Breast epithelium (tissue), 4 donors: ENCODE measurements at places on chromosomes 1 and 21.

GRCh38 chr21:43366656-43367055 is 60.3 kb downstream of the SIK1 start:
- H3K4me3 ChIP-seq, result no peak overlapping the region
- no peaks in the 10 kb centered on the region for H3K27me3 ChIP-seq
- no peaks in the 10 kb centered on the region for H3K36me3 ChIP-seq

DNA sequence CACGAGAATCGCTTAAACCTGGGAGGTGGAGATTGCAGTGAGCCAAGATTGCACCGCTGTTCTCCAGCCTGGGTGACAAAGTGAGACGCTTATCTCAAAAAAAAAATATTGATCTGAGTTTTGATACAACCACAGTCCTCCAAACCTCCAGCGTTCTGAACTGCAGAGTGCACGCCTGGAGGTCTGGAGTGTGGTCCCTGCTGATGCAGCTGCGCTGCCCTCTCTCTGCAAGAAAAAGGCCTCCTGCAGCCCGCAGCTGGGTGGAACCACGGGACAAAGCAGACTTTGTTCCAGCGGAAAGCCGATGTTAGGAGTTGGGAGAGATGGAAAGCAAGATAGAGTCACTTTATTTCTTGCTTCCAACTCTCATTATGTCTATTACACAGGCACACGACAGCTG is 144.9 kb upstream of the SOD1 start:
- H3K27me3 ChIP-seq, result no peaks in the 10 kb centered on the region
- no peaks in the 10 kb centered on the region for H3K4me1 ChIP-seq
- H3K27ac ChIP-seq, result no peak overlapping the region
- no peaks in the 10 kb centered on the region for H3K36me3 ChIP-seq
- DNase-seq, result peak; percentile 24

- H3K27ac ChIP-seq, result peak overlapping the region; percentile 82
- H3K27me3 ChIP-seq, result no peaks in the 10 kb centered on the region
- DNase-seq, result no peak
- H3K4me3 ChIP-seq, result peak overlapping the region; percentile 26
- H3K36me3 ChIP-seq, result no peaks in the 10 kb centered on the region
- H3K4me1 ChIP-seq, result peaks cover 18% of the 10 kb centered on the region
These were observed 28.3 kb downstream of the ALPL start for GRCh38 chr1:21537511-21537931.

- DNase-seq, result no peak
- H3K4me3 ChIP-seq, result no peak overlapping the region
- no peaks in the 10 kb centered on the region for H3K36me3 ChIP-seq
These were observed 112.9 kb downstream of the ZBTB18 start for GRCh38 chr1:244163861-244164510.

DNA sequence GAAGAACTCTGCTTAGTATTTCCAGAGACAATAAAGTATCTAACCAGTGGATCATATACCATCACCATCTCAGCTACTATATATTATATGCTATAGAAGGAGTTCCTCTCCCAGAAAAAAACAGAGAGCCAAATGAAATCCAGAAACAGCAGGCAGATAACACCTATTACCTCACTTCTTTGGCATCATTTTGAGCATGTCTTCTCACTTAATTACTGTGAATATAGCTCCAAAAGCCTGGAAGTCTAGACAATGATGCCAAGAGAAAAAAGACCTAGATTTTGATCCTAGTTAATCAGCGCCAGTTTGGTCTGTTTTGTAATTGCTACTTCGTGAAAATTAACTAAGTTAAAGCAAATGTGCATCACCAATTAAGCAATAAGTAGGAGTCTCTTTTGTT is 131.3 kb downstream of the EIF4G3 start:
- no peak overlapping the region for H3K4me3 ChIP-seq
- no peaks in the 10 kb centered on the region for H3K27me3 ChIP-seq
- H3K4me1 ChIP-seq, result no peaks in the 10 kb centered on the region
- H3K27ac ChIP-seq, result no peak overlapping the region
- DNase-seq, result no peak
- no peaks in the 10 kb centered on the region for H3K36me3 ChIP-seq

GRCh38 chr1:91836331-91837040 is 49.5 kb downstream of the TGFBR3 start:
- DNase-seq, result no peak
- no peak overlapping the region for H3K4me3 ChIP-seq
- no peaks in the 10 kb centered on the region for H3K27me3 ChIP-seq
- no peaks in the 10 kb centered on the region for H3K36me3 ChIP-seq

DNA sequence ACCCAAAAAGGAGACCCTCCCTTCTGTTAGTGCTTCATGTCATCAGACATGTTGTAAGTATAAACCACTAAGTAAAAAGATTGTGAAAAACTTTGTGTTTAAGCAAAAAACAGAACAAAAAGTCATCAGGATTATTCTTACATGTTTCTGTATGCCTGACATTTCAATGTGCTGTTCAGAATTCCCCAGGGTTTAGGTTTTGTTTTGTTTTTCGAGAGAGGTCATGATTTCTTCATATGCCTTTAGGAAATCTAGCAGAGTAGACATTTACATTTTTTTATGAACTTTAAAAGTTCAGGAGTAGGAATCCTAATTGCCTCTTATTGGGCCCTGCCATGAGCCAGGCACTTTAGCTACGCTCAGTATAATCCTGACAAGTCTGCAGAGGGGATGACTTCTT is 85.3 kb downstream of the VPS13D start:
- DNase-seq, result no peak
- no peaks in the 10 kb centered on the region for H3K4me1 ChIP-seq
- no peak overlapping the region for H3K27ac ChIP-seq
- no peaks in the 10 kb centered on the region for H3K27me3 ChIP-seq

DNA sequence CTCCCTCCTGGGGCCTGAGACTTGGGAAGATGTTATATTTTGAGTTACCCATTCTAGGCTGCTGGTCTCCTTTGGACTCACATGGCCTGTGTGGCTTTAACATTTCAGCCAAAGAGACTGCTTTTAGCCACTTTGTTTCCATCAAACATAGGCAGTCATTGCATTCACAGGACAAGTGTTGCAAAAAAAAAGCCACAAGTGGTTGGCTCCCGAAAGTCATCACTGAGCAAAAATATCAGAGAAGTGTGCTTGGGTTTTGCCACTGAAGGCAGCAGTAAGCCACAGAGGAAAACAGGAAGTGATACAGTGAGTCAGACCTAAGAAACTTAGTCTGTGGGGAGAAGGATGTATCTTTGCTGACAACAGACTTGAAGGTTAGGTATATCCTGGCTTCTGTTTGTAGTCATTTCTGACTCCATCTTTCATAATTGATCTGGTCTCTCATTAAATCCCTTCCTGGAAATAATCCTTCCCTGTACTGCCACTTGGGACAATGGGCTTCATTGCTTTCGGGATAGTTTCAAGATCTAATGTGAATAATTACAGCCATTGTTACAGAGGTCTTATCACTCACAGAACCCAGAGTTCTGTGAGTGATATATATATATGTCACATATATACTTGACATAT is 80.9 kb downstream of the COLGALT2 start:
- no peaks in the 10 kb centered on the region for H3K36me3 ChIP-seq
- no peak overlapping the region for H3K27ac ChIP-seq
- DNase-seq, result no peak
- no peaks in the 10 kb centered on the region for H3K27me3 ChIP-seq
- no peaks in the 10 kb centered on the region for H3K4me1 ChIP-seq

- no peak overlapping the region for H3K27ac ChIP-seq
- H3K4me3 ChIP-seq, result no peak overlapping the region
- no peaks in the 10 kb centered on the region for H3K27me3 ChIP-seq
- H3K4me1 ChIP-seq, result no peaks in the 10 kb centered on the region
- no peak for DNase-seq
These were observed 137.1 kb upstream of the APP start for GRCh38 chr21:26307640-26308039.

DNA sequence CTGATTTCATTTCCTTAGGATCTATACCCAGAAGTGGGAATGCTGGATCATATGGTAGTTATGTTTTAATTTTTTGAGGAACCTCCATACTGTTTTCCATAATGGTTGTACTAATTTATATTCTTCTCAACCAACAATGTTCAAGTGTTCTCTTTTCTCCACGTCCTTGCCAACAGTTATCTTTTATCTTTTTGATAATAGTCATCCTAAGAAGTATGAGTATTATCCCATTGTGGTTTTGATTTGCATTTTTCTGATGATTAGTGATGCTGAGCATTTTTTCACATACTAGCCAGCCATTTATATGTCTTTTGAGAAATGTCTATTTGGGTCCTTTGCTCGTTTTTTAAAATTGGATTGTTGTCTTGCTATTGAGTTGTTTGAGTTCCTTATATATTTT is 38.5 kb downstream of the ABCD3 start:
- H3K4me3 ChIP-seq, result no peak overlapping the region
- no peaks in the 10 kb centered on the region for H3K27me3 ChIP-seq
- no peak overlapping the region for H3K27ac ChIP-seq
- no peak for DNase-seq

- H3K27ac ChIP-seq, result no peak overlapping the region
- no peaks in the 10 kb centered on the region for H3K4me1 ChIP-seq
- no peaks in the 10 kb centered on the region for H3K27me3 ChIP-seq
- H3K4me3 ChIP-seq, result peak overlapping the region; percentile 26
These were observed 297.2 kb downstream of the OMA1 start for GRCh38 chr1:58249388-58249736.

DNA sequence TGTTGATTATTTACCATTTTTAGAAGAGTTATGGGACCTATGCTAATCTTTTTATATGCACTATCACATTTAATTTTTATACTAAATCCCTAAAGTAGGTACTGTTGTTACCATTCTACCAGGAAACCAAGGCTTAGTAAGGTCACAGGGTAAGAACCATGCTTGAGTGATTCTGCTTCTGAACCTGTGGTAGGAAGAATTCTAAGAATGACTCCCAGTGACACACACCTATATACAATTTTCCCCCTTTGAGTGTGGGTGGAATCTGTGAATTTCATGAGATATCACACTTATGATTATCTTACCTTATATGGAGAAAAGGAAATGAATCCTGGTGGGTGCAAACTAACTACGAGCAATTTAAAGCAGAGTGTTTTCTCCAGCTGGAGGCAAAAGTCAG is 391.0 kb downstream of the USH2A start:
- H3K36me3 ChIP-seq, result no peaks in the 10 kb centered on the region
- no peak for DNase-seq
- H3K27ac ChIP-seq, result no peak overlapping the region
- no peaks in the 10 kb centered on the region for H3K27me3 ChIP-seq
- H3K4me3 ChIP-seq, result no peak overlapping the region

GRCh38 chr1:9701665-9702064 is 50.1 kb downstream of the PIK3CD start:
- no peak for DNase-seq
- no peak overlapping the region for H3K4me3 ChIP-seq
- H3K27ac ChIP-seq, result no peak overlapping the region
- H3K36me3 ChIP-seq, result no peaks in the 10 kb centered on the region
- no peaks in the 10 kb centered on the region for H3K4me1 ChIP-seq

- H3K27ac ChIP-seq, result no peak overlapping the region
- no peaks in the 10 kb centered on the region for H3K36me3 ChIP-seq
- H3K4me3 ChIP-seq, result no peak overlapping the region
- no peak for DNase-seq
- H3K27me3 ChIP-seq, result no peaks in the 10 kb centered on the region
These were observed 186.8 kb upstream of the MAP1LC3C start for GRCh38 chr1:242185731-242186130.

GRCh38 chr21:41907496-41908258 is 28.5 kb upstream of the PRDM15 start:
- H3K4me1 ChIP-seq, result no peaks in the 10 kb centered on the region
- no peaks in the 10 kb centered on the region for H3K36me3 ChIP-seq
- H3K27ac ChIP-seq, result no peak overlapping the region
- no peaks in the 10 kb centered on the region for H3K27me3 ChIP-seq

GRCh38 chr1:94836891-94837290 is 16.7 kb downstream of the SLC44A3 start:
- H3K4me3 ChIP-seq, result no peak overlapping the region
- H3K27me3 ChIP-seq, result no peaks in the 10 kb centered on the region
- H3K4me1 ChIP-seq, result no peaks in the 10 kb centered on the region
- H3K27ac ChIP-seq, result no peak overlapping the region
- no peaks in the 10 kb centered on the region for H3K36me3 ChIP-seq

- H3K4me1 ChIP-seq, result no peaks in the 10 kb centered on the region
- H3K36me3 ChIP-seq, result no peaks in the 10 kb centered on the region
These were observed 69.7 kb upstream of the WNT4 start for GRCh38 chr1:22212400-22213233.

DNA sequence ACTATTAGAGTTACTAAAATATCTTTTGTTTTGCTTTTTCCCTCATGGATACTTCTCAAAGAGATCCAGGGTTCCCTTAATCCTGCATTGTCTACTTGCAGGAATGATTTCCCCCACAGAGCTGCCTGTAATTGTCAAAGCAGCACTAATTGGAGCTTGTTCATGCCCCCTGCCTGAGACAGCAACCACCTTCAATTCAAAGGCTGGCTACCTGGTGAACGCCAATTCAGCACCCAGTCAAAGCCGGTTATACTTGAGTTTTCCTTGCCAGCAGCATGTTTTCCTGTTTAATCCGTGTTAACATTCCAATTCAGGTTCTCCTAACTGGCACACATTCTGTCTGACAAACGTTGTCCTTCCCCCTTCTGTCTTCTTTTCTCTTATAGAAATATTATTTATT is 382.9 kb downstream of the NTNG1 start:
- H3K4me1 ChIP-seq, result no peaks in the 10 kb centered on the region
- H3K4me3 ChIP-seq, result no peak overlapping the region
- H3K36me3 ChIP-seq, result no peaks in the 10 kb centered on the region
- H3K27me3 ChIP-seq, result no peaks in the 10 kb centered on the region

DNA sequence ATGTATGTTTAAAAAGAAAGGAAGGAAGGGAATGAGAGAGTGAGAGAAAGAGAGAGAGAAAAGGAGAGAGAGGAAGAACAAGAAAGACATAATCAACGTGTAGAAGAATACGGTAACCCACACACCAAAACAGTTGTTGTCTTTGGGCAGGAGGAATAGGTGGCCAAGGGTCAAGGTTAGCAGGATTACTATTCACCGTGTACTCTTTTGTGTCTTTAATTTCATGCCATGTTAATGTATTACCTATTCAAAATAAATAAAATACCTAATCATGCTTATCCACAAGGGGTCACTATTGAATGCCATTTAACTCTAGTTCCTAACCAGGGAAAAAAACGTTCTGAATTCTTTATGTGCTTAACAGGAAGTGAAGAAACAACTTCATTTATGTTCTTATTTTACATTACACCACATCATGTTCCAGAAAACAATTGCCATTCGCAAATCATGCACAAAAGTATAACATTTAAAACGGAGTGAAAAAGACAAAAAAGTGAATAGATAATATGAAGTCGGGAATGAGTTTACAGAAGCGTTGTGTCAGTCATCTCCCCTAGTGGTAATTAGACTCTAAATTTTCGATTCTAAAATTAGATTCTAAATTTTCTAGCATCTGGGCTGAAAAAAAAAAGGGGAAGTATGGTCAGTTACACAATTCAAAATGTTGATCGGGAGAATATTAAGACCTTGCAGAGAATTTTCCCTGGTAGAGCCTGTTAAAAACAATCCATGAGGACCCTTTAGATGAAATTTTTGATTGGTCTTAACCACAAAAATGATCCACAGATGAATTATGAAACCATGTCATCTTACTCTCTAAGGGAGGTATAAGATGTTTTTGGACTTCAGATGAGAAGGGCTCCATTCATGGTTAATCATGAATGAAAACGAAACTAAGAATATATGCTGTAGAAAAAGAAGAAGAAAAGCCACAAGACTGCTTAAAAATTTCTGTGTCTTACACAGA is 700 bp upstream of the KMO start:
- peak overlapping the region; percentile 48 for H3K4me3 ChIP-seq
- H3K4me1 ChIP-seq, result no peaks in the 10 kb centered on the region
- no peak for DNase-seq
- H3K36me3 ChIP-seq, result no peaks in the 10 kb centered on the region
- H3K27ac ChIP-seq, result peak overlapping the region; percentile 8
